ENCODE measurements at places on chromosomes 11 and 22.

GRCh38 chr11:128941573-128942271, 949 bp downstream of the TP53AIP1 start:
- peak; percentile 16 for DNase-seq

DNA sequence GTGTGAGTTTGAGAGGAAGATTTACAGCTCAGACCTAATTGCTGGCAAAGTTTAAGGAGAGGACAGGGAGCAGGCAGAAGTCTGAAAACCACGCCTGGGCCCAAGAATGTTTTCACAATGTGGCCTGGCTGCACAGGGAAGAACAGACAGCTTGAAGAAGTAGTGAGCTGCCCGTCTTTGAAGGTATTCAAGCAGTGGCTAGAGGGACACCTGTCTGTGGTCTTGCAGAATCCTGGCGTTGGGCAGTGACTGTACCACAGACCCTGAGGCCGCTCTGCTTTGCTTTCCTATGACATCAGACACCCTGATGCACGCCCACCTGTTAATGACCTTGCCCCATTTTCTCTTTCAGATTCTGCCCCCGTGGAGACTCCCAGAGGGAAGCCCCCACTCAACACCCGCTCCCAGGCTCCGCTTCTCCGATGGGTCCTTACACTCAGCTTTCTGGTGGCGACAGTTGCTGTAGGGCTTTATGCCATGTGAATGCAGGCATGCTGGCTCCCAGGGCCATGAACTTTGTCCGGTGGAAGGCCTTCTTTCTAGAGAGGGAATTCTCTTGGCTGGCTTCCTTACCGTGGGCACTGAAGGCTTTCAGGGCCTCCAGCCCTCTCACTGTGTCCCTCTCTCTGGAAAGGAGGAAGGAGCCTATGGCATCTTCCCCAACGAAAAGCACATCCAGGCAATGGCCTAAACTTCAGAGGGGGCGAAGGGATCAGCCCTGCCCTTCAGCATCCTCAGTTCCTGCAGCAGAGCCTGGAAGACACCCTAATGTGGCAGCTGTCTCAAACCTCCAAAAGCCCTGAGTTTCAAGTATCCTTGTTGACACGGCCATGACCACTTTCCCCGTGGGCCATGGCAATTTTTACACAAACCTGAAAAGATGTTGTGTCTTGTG, 6.6 kb upstream of the MCM5 start:
- DNase-seq, result no peak

- DNase-seq, result no peak
These were observed 140.0 kb downstream of the AASDHPPT start for GRCh38 chr11:106217456-106217855.

- no peak for DNase-seq
These were observed 86.0 kb downstream of the C11orf87 start for GRCh38 chr11:109507836-109508561.
